SW 1271 (cell line): ENCODE measurements at places on chromosomes 5 and 9.
A peak's percentile ranks its signal among the peaks of the same experiment; 100 is the strongest.

GRCh38 chr9:6230037-6230780, 14.6 kb downstream of the IL33 start:
- no peak for DNase-seq

DNA sequence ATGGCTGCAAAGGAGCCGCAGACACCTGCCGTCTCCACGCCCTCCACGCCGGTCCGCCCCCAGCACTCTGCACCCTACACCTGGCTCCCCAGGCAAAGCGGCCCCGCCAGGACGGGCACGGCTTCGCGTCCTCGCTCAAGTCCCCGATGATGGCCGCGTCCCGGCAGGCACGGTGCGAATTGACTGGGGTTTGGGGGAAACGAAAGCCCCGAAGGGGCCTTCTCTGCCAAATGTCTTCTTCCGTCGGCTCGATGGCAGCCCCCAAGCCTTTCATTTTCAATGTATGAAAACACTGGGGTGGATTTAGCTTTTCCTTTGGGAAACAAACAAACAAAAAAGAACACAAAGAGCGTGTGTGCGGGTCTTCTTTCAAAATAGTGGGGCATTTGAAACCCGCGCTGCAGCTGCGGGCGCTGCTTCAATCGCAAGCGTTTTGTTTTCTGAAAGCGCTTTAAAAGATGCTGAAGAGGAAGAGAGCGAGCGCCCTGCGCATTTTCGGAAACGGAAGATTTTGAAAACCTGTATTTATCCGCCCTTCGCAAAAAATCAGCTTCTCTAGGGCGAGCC, 160.0 kb downstream of the RMI1 start:
- DNase-seq, result no peak

- no peak for DNase-seq
Measured at GRCh38 chr5:106880656-106881055, 790.1 kb downstream of the EFNA5 start.

- DNase-seq, result no peak
Measured at GRCh38 chr5:3186736-3187405, 408.8 kb upstream of the IRX1 start.

DNA sequence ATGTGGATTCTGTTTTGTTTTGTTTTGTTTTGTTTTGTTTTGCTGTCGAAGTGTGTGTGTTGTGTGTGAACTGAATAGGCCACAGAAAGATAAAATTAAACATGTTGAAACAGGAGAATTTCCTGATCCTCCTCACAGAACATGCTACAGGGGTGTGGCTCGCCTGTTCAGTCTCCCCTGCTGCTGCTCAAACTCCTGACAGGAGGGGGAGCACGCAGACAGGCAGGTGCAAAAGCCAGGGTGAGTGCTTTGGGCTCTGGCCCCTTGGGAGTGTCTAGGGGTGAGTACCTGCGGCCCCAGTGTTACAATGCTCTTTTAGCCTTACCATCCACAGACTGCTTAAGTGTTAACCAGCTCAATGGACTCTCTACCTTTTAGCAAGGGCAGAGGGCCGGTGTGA, 473.5 kb downstream of the MAT2B start:
- DNase-seq, result no peak

GRCh38 chr5:96714951-96715451, 52.8 kb downstream of the CAST start:
- DNase-seq, result no peak

- no peak for DNase-seq
Measured at GRCh38 chr5:179763215-179763945, 30.4 kb upstream of the LTC4S start.

- no peak for DNase-seq
Measured at GRCh38 chr5:88251048-88251711, 17.5 kb downstream of the TMEM161B start.

DNA sequence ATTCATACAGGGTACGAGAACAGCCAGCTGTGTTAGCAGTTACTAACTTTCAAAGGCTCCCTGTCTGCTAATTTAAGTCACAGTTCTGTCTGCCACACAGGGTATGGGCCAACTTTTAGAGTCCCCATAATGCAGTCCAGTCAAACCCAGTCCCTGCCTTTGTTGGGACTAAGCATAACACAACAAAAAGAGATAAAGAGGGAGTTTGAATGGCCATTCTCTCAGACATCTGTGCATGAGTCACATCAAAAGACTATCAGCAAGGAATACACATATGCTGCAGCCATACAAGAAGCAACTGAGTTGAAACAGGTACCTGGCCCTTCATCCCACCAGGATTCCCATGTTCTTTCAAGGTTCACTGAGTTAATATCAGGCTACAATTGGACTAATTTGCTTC, 744.5 kb upstream of the C9orf72 start:
- no peak for DNase-seq

DNA sequence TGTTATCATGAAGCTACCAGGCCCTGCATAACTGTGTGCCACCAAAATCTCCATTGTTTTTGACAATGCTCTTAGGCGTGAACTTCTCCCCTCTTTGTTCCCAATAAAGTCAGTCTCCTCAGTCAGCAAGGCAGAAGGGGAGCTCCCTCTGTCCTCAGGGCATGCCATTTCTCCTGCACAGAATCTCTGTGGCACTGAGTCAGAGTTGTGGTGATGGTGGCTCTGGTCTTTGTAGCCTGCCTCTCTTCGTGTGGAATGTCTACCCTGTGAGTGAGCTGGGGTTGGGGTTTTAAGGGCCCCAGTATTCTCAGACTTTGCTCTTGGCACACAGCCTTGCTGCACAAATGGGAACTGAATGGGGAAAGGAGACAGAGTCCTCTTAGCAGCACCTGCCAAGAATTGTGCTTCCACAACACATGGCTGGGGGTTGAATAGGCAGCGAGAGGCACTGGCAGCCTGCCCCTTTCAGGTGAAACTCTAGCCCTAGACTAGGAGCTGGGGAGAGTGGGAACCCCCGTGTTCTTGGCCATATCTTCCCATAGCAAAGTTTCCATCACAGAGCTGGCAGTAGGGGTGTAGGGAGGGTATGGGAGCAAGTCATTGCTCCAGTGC, 146.6 kb downstream of the SH3GL2 start:
- no peak for DNase-seq

DNA sequence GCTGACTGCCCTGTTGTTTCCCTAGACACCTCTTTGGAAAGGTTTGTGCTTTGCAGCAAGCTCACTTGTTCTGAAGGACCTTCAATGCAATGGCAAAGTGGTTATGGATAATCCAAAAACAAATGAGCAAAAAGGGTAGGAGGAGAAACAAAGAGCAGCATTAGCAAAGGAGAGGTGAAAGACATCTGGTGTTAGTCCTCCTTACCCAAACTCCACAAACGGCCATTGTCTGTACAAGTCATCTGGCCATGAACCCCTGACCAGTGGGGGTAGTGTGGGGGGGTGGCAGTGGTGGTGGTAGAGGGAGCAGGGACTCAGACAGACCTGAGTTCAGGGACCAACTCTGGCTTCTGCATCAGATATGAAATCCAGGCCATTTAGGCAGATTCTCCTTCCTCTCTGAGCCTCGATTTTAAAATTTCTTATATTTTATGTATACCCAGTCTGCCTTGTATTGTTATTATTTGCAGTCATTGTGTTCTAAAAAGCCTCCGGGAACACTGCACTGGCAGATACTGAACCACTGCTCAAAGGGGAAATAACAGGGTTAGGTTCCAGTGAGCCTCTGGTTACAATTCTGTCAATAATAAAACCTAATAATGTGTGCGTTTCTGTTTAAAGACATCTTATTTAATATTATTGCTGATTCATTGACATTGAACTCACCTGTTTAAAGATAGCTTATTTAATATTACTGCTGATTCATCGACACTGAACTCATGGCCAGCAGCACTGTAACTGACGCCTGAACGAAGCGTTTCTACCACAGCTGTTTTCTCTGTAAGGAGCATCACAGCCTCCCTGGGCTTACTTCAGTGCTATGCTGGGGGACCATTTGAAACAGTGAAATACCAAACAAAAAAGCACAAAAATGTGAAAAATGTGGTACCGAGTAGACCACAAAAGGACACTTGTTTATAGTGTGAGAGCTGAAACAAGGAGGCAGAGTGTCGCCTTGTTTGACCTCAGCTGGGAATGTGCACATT, 156.0 kb downstream of the SEC61B start:
- no peak for DNase-seq

DNA sequence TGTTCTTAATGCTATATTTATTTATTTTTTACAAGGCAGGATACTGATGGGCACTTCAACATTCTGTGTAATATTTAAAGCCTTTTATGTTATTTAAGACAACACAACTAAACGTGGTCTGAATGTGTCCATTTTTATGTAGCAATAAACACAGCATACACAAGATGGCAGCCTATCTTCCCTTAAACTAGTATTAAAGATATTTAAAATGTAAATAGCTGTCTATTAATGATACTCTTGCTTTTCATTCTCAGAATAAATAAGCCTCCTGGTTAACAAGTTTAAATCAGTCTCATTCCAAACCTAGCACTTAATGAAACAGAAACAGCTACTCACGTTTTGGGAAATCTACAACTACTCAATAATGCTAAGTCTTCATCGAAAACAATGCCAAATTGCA, 315.7 kb downstream of the MCTP1 start:
- peak; percentile 53 for DNase-seq

DNA sequence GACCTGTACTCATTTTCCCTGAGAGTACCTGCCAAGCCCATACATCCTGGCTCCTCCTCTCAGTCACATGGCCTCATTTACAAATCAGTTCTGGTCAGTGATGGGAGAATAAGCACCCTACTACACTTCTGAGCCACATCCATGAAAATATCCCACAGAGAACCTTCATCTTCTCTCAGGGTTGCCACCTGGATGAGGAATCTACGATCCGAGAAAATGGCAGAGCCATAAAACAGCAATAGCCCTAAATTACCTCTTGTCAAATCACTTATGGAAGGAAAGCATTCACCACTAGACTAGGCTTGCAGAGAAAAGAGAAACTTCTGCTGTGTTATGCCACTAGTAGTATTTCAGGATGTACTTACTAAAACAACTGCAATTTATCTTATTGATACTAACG, 324.8 kb downstream of the BNC2 start:
- no peak for DNase-seq

GRCh38 chr9:72977670-72978069, 24.8 kb upstream of the ALDH1A1 start:
- DNase-seq, result no peak

- no peak for DNase-seq
Measured at GRCh38 chr9:98745470-98745869, 36.7 kb upstream of the GABBR2 start.

DNA sequence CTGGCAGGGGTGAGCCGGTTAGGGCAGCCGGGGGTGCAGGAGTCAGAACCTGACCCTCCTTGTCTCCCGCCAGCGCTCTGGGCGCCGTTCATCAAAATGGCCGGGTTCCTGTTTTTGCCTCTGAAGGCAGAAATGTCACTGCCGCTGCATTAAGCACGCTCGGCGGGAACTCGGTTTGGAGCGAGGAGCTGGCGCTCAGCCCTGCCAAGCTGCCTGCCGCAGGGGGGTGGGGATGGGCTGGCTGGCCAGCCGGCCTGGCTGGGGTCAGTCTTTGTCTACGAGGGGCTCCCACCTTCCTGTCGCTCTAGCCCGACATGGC, 63.7 kb downstream of the CXXC5 start:
- DNase-seq, result no peak

DNA sequence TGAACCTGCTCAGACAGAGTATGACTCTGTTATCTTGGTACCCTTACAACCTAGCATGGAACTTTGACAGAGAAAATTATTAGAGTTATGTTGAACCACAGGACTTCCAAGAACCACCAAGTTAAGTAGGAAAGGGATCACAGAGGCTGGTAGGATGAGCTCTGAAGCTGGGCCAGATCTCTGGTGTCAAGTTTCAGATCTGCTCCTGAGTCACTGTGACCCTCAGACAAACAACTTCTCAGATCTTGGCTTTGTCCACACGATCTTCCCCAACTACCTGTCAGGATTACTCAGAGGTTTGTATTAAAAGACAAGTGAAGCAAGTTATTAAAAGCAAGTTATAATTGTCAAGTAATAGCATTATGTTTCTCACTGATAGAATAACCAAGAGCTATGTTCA, 189.0 kb downstream of the SEC61B start:
- DNase-seq, result no peak

GRCh38 chr5:115649541-115649940, 23.7 kb upstream of the TMED7 start:
- no peak for DNase-seq

- DNase-seq, result no peak
Measured at GRCh38 chr5:177988989-177989625, 6.9 kb downstream of the PROP1 start.

DNA sequence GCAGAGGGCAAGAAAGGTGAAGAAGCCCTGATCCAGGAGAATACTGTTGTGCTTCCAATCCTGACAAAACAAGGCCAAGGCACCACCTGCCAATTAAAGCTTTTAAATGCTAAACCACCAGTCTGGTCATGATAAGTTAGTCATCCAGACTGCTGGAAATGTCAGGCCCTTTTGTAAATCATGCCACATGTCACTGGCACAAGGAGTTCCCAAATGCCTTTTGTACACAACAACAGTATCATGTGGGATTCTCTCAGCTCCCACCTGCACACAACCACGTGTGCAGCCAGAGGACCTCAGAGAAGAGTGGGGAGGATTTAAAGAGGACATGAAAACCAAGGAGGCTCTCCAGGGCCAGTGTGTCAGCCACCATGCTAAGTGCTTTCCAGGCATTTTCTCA, 99.3 kb downstream of the CDK5RAP2 start:
- DNase-seq, result no peak

DNA sequence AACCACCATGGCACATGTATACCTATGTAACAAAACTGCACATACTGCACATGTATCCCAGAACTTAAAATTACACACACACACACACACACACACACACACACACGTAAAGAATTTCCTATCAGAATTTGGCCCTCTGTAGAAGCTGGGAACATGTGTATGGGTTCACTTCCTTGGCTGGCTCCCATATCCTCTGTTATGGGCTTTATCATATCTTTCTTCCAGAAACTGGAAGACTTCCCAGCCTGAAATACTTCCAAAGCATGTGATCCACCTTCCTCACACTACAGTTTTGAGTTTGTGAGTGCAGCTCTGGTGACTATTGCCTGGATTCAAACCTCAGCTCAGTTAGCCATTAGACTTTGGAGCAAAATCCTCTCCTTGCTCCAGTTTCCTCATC, 78.6 kb upstream of the GDNF start:
- no peak for DNase-seq

- no peak for DNase-seq
Measured at GRCh38 chr9:120394058-120394669, 185.8 kb downstream of the CDK5RAP2 start.

DNA sequence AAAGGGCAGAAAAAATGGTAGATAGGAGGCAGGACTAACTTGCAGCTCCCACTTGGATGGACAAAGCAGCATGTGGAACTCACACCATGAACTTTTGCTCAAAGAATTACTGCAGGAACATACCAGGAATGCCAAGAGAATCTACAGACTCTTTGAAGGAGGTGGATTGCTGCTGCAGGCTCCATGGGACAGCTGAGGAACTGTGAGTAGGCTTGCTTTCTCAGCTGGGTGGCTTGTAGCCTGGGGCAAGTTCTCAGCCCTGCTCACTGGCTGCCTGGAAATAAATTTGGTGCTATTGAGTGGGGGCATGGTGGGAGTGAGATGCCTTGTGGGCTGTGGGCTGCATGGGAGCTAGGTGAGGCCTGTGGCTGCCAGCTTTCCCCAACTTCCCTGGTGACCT, 574.5 kb downstream of the PRELID2 start:
- DNase-seq, result no peak

- DNase-seq, result no peak
Measured at GRCh38 chr5:171601266-171601881, 181.9 kb downstream of the FGF18 start.

GRCh38 chr5:150118561-150119229, 32.3 kb upstream of the CSF1R start:
- no peak for DNase-seq

GRCh38 chr5:130198927-130199326, 294.7 kb downstream of the CHSY3 start:
- peak; percentile 13 for DNase-seq
